CD14-positive monocyte (primary cell): ENCODE measurements at places on chromosomes 16 and 17.

DNA sequence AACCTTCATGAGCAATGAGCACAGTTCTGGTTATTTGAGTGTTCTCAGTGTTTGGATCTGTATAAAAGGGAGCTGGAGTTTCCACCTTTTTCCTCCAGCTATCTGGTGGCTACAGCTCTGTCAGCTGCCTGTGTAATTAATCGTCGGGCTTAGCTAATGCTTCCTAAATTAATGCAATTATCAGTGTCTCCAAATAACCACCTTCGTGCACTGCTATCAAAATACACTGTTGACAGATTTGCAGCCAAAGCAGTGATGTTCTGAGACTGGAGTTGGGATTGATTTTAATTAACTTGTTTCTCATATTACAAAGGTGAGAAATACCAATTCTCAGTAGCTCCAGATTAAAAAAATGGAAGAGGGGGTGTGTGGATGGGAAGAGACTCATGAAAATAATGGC lies 325.8 kb downstream of the CBLN1 start:
- no peak for DNase-seq

DNA sequence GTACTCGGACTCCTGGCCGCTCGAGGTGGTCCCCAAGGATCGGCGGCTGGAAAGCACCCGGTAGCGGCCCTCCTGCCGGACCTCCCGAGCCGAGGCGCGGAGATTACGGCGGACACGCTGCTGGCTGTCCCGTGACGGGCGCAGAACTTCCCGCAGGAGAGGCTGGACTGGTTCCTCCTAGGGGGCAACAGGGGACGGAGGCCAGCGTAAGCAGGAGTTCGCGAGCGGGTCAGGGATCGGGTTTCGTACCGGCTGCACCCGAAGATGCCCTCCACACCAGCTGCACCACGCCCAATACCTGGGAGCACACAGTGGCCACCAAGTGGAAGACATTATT lies 341 bp downstream of the SLC7A6OS start:
- DNase-seq: peak; percentile 46

GRCh38 chr16:81994485-81994884 lies 16.8 kb downstream of the SDR42E1 start:
- DNase-seq: no peak

GRCh38 chr16:55367866-55368603 lies 44.0 kb downstream of the IRX6 start:
- peak; percentile 17 for DNase-seq

DNA sequence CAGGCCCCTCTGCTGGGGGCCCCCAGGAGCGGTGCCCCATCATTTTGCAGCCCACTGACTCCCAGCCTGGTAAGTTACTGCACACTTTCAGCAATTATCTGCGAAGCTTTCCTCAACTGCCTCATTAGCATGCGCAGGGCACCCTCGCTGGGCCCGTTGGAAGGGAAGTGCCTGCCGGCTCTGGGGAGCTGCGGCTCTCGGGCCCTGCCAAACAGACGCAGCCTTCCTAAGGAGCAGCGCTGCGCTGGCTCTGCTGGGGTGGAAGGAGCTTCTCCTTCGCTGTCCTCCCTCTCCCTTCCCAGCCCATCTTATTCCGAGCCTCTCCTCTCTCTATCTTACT lies 71.0 kb downstream of the RBBP6 start:
- no peak for DNase-seq

- peak; percentile 44 for DNase-seq
Measured at GRCh38 chr17:68255731-68256538, 8.1 kb downstream of the AMZ2 start.

DNA sequence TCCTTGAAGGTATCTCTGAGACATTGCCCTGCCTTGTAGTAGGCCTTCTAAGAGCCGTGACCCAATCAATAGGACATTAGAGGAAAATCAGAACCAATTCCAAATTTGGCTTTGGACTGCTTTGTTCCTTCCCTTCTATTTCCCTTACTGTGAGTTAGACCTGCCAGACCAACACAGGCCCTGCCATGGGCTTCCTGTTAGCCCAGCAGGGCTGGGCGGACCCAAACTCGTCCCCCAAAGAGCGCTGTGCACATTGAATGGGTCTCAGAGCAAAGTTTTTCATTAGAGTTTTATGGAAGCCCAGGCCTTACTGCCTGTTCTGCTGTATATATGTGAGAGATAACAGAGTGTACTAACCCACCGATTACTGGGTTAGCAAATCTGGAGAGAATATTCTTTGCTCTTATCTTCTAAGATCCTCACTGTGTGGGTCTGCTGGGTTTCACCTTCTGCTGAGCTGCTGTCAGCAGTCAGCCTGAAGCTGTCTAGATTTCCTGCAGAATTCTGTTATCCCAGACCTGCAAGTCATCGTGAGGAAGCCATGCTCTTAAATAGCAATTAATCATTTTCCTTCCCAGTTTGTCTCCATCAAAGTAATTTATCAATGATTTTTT lies 5.7 kb downstream of the ARHGAP44 start:
- DNase-seq: no peak

GRCh38 chr17:82647593-82648164 lies 565 bp downstream of the WDR45B start:
- DNase-seq: peak; percentile 74

GRCh38 chr16:12141073-12141951 lies 164.8 kb downstream of the SNX29 start:
- no peak for DNase-seq

GRCh38 chr16:67672739-67673662 lies 6.4 kb downstream of the C16orf86 start:
- DNase-seq: peak; percentile 70

DNA sequence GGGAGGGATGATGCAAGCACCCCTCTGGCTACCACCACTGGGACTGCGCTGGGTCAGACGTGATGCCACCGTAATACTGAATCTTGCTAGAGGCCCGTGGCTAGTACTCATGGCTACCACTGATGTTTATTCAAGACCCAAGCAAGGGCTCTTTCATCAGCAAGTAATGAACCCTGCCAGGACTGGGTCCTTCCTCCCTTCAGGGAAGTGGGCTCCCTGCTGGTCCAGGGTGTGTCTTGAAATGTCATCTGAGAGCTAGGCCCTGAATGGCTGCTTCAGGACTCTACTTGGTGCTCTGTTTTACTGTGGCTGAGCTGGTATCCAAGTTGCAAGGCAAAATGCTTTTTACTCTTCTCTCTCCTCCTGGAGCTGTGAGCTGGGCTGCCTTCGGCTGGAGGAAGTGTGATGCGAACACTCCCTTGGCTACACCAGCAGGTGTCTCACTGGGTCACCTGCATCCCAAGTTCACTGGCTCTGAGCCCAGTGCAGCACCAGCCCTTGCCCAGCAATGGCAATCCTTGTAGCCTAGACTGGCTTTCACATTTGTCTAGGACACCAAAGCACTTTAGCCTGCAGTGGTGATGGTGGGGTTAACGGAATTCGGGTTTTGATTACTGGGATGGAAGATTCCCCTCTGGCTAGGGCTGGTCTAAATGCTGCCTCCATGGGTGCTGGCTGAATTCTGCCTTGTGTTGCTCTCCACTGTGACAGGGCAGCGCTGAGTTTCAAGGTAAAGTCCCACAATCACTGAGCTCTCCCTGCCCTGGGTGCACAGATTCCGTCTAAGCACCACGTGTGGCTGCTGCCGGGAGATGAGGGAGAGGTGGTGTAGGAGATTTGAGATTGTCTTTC lies 98.6 kb downstream of the USP22 start:
- no peak for DNase-seq

DNA sequence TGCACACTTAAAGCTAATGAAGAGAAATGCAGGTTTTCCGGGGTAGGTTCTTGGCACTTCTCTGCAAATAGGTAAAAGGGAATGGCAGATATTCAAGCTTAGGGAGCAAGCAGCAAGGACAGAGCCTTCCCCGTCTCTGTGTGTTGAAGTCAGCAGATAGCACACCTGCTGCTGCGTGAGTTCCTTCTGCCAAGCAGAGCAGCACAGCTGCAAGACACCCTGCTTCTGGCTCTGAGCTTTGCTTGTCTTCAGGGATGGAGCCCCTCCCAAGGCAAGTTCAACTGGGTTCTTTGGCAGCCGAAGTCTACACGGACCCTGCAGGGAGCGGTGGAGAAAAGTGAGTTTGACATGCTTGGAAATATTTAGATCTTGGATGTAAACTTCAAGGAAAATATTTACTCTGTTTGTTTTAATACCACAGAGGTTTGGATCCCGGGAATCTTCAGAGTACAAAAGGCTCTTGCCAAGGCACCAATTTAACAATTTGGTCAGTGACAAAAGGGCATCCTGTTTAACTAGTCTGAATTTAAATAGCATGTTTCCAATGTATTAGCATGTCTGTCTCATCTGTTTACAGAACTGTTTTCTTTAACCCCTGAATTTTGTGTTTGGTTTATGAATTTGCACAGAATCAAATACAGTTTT lies 113.4 kb upstream of the KCNJ16 start:
- DNase-seq: no peak

GRCh38 chr17:10984220-10984619 lies 146.3 kb upstream of the PIRT start:
- DNase-seq: no peak

- DNase-seq: no peak
Measured at GRCh38 chr17:11768106-11768505, 169.8 kb downstream of the DNAH9 start.

GRCh38 chr17:4607261-4607741 lies 23.0 kb downstream of the SMTNL2 start:
- DNase-seq: no peak

DNA sequence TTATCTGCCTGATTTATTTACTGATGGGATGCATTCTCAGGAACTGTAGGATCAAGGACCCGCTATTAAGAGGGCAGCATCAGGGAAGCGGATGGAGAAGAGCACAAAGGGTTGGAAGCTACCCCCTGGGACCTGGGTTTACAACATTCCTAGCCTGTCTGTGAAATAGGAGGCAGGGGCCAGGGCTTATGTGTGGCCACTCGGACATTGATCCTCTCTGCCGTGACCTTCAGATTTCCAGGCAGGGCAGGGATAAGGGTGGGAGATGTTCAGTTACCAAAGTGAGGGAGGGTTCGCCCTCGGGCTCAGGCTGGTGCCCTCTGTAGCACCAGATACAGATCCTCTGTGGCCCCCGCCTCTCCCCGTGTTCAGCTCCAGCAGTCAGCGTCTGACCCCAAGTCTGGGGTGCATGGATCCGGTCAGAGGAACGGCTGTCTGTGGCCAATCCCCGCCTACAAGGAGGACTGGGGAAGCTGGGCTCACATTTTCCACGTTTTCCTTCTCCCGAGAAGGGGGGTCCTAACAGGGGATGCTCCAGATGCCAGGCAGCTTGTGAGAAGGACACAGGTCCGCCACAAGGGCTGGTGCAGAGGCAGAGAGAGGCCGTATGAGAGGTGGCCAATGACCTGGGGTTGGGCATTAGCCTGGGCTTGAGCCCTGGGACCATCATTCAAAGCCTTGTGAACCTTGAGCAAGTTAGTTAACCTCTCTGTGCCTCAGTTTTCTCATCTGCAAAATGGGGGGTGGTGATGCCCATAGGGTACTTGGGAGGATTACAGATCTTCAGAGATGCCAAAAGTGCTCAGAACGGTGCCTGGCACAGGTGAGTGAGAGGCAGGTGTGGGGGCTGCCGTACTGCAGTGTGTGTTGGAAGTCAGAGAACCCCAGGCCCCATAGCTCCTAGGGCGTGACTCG lies 48.3 kb downstream of the ATP2C2 start:
- DNase-seq: no peak

DNA sequence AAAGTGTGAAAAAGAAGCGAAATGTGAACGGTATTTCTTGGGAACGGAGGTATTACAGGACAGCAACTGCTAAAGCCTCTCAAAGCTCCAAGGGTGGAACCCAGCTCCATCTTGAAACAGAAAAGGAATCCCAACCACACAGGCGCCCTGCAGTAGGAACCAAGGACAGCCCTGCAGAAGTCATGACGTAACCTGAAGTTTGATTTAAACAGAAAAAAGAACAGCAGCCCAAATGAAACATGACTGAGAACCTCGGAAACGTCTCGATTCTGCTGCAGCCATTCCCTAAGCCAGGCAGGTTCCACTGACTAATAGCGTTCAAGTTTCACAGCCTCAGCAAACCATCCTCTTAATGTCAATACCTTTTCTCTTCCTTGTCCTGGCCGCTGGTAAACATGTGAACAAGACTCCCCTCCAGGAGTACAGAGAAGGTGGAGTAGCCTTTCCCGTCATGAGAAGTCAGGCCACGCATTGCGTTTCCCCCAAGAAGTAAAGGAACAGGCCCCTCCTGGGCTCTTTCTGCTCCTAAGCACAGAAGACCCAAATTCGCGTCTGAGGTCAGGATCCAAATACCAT lies 20.1 kb downstream of the SIAH1 start:
- no peak for DNase-seq

DNA sequence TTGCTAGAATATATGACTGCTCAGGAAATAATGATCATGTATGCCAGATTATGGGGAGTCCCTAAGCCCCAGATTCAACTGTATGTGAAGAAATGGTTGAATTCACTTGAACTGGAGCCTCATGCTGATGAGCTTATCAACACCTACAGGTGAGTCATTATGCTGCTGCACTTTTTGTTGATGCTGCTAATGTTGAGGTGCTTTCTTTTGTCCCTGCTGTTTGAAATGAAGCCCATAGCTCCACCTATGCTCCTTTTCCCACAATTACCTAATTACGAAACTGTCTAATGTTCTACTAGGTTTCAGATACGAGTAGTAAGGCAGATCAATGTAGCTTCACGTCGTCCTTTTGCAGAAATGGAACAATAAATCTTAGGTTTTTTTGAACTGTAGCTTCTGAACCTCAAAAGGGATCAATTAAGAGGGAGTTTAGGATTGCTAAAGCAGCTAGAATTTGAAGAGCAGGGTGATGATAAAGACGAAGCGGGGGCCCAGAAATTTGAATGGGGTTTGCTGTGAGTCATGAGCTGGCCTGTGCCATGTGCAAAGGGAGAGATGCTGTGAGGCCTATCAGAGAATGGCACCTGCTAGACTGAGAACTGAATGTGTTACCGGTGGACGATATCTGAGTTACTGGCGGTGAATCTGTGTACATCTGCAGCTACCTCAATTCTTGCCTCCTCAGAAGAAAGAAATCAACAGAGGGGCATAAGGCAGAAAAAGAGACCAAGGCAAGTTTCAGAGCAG lies 6.1 kb upstream of the UQCRC2 start:
- no peak for DNase-seq

- DNase-seq: no peak
Measured at GRCh38 chr17:57228911-57229310, 27.4 kb upstream of the MSI2 start.

- DNase-seq: no peak
Measured at GRCh38 chr17:62689441-62690167, 62.1 kb downstream of the MRC2 start.
